ENCODE measurements at places on chromosomes 1 and 21.

- no peak for DNase-seq
These were observed 62.5 kb downstream of the ADAMTS1 start for GRCh38 chr21:26782747-26783146.

GRCh38 chr1:183633676-183634343 is 1.8 kb downstream of the ARPC5 start:
- DNase-seq = peak; percentile 27

- DNase-seq = no peak
These were observed 91.4 kb downstream of the GPR161 start for GRCh38 chr1:168045311-168045710.

DNA sequence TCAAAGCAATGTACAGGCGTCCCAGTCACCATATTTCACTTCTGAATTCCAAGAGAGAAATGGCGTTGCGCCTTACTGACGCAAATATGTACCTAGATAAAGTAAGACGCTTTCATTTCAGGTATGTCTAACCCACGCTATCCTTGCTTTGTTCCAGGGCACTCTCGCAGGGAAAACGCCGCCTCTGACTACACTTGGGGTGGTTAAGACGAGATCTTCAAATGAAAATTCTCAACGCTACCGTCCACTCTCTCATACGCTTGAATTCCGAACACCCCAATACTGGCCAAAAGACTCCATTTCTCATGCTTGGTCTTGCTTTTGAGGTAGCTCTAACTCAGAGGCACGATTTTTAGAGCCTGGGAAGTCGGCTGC is 736 bp upstream of the ZMPSTE24 start:
- DNase-seq = no peak

- no peak for DNase-seq
These were observed 56.4 kb downstream of the ETS2 start for GRCh38 chr21:38861989-38862683.

GRCh38 chr1:229953736-229954326 is 113.2 kb upstream of the GALNT2 start:
- no peak for DNase-seq

- peak; percentile 28 for DNase-seq
These were observed 28.1 kb downstream of the RNF187 start for GRCh38 chr1:228515200-228515834.

- no peak for DNase-seq
These were observed 9.5 kb upstream of the SLFNL1 start for GRCh38 chr1:41030872-41031616.

- DNase-seq = no peak
These were observed 13.3 kb downstream of the PLPPR5 start for GRCh38 chr1:98991127-98992012.

DNA sequence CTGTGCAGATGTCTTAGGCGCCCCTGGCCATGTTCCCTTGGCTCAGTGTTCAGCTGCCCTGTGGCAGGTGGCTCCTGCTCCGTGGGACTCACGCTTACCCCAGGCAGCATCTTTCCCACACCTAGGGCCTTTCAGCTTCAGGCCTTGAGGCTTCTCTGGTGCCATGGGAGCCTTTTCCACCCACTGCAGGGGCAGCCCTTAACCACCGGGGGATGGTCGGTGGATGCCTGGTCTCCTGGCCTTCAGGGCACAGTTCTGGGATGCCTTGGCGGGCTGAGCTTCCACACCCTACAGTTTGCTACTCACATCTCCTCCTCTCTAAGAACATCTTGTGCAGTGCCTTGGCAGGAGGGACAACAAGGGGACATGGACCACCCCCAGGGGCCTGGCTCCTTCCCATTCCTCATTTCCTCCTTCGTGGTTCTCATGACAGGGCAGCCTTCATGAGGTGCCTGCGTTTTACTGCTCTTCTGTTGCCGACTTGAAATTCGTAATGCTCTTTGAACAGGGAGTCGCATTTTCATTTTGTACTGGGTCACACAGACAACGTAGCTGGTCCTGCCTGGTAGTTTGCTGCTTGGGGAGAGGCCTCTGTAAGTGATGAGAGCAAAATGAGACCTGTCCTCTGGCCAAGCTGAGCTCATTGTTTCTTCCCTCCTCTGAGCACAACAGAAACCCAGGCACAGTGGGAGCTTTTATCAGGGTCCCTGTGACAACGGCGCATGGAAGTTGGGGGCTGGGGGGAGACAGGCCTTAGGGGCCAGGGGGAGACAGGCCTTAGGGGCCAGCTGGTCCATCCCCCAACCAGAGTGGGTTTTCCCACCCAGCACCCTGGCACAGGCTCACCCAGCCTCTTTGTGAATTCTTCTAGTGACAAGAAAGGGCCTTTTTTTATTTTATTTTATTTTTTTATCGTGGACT is 62.0 kb upstream of the NEK2 start:
- no peak for DNase-seq

DNA sequence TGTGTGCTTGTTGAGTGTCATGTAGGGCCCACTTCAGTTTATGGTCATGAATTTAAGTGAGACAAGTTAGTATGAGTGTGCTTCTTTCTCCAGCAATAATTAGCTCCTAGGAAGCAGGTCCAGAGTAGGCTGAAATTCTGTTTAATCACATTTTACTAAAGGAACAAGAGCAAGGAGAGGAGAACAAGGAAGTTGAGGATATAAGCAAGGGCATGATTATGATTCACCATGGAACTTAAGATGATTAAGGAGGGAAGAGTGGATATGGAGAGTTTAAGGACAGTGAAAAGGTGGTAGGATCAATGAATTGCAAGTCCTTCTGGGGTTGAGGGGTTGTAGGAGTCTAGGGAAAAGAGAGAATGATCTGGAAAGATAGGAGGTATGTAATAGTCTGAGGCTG is 3.1 kb upstream of the DIPK1A start:
- no peak for DNase-seq

DNA sequence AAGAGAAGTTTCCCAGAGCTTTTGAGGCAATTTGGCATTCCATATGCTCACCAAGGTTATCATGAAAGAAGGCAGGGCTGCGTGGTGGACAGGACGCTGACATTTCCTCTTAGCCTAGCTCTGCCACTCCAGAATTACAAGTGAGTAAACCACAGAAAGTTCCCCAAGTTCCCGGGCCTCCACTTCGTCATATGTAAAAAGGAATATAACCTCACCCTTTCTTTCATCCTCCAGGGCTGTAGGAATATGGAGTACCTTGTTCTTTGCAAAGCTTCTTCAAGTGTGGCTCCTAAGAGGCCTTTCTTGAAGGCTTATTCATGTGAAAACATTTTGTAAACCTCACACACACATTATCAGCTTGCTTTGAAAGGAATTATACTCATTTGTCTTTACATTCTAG is 210.2 kb downstream of the GREM2 start:
- DNase-seq = no peak

GRCh38 chr1:114011796-114012195 is 32.5 kb downstream of the OLFML3 start:
- no peak for DNase-seq

- no peak for DNase-seq
These were observed 22.3 kb upstream of the MOB3C start for GRCh38 chr1:46638921-46639320.

GRCh38 chr1:230869500-230869899 is 1.2 kb upstream of the C1orf198 start:
- DNase-seq = no peak

DNA sequence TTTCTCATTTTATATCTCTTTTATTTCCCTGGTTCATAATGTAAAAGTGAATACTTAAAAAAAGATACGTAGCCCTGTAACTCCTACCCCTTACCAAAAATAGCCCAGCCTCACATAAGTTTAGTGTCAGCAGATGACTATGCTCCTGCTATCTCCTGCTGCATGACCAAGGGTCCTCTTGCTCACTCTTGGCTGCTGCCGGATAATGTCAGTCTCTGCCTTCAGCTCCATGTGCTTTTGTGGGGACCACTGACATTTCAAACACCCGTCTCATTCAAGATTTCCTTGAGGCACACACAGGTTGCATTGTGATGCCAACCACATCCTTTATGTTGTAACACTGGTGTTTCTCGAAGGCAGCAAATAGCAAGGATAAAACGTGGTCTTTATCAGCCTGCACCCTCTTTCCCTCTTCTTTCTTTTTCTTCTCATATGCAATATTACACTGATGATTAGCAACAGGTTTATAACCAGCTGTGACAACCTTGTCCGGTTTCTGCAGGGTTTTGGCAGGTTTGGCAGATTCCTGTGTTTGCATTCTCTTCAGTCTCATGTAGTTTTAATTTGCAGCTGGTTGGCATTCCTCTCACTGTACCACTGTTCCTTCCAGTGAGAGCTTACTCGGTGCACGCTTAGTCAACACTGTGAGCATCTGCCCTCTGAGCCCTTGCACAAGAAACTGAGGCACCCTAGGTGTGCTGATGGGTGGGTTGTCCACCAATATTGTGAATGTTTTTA is 62.2 kb downstream of the ZNF684 start:
- DNase-seq = no peak

DNA sequence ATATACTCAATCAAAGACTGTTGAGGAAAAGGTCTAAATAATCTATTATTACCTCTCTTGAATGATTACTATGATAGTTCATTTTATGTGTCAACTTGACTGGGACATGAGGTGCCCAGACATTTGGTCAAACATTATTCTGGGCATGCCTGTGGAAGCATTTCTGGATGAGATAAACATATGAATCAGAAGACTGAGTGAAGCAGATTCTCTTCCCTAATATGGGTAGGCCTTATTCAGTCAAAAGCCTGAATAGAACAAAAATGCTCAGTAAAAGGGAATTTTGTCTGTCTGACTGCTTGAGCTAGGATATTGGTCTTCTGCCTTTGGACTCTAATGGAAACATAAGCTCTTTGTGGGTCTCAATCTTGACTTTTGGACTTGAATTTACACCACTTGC is 73.3 kb upstream of the SOX13 start:
- DNase-seq = no peak

DNA sequence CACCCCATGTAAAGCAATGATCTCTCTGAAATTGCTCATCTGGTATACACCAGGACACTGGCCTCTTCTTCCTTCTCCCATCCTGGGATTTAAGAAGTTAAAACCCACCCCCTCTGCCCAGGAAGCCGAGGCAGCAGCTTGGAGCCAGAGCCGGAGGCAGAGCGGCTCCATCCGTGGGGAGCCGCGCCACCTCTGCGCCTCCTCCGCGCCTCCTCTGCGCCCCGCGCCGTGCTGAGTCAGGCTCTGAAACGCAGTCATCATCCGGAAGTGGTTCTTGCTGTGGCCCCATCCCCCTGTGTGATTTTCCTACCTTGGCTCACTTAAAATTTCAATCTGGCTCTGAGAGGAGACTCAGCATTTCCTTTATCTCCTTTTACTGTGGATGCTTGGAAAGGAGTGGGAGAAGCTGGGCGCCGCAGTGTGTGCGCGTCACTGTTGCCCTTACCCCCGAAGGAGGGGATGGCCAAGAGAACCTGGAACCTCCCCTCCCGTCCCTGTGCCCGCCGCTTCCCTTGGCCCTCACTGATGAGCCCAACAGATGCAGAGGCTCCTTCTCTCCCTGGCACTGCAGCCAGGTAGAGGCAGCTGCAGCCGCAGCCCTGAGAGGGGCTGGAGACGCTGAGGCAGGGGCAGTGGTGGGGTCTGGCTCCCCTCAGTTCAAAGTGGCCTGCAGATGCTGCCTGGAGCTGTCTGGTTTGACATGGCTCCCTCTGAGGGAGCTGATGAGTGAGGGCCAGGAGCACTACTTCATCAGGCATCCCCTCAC is 15.3 kb upstream of the NPHP4 start:
- DNase-seq = no peak

DNA sequence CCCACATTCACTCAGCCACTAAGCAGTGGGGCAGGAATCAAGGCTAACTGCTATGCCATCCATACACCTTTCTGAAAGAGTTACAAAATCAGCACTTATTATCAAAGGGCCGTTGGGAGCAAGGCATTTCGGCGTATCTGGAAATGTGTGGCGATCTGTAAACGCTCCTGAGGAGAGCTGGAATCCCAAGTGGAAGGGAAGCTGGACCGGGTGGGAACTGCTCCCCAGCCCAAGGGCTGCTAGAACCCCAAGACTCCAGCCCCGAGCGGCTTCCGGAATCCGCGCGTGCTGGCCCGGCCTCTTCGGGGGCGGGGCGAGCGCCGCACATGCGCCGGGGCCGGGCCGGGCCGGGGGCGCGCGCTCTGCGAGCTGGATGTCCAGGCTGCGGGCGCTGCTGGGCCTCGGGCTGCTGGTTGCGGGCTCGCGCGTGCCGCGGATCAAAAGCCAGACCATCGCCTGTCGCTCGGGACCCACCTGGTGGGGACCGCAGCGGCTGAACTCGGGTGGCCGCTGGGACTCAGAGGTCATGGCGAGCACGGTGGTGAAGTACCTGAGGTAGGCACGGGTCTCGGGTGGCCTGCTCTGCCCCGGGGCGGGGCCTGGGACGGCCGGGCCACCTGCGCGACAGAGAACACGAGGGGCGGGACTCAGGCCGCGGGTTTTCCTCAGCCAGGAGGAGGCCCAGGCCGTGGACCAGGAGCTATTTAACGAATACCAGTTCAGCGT is at the start of gene NAXE:
TSS of gene NAXE (plus strand) at position 345 of the 726 bp plus-strand sequence. CDS start at position 374, 29 bp downstream.
- DNase-seq = peak; percentile 62

DNA sequence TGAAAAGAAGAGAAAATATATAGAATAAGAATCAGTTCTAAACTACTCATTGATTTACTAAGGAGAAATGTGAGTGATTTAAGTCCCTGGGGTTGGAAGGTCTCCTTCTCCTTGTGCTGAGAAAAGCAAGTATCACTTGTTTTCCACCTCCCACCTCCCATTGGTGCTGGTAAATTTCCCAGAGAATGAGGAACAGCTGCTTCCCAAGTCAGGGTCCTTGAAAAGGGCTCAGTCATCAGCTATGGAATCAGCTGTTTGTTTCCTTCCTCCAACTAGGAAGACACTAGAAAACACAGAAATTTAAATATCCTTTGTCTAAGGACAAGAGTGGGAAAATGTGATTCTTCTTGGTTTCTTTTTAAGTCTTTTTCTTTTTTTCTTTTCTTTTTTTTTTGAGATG is 131.3 kb upstream of the C1orf21 start:
- DNase-seq = no peak

- DNase-seq = no peak
These were observed 5.3 kb downstream of the TIE1 start for GRCh38 chr1:43305926-43306687.

DNA sequence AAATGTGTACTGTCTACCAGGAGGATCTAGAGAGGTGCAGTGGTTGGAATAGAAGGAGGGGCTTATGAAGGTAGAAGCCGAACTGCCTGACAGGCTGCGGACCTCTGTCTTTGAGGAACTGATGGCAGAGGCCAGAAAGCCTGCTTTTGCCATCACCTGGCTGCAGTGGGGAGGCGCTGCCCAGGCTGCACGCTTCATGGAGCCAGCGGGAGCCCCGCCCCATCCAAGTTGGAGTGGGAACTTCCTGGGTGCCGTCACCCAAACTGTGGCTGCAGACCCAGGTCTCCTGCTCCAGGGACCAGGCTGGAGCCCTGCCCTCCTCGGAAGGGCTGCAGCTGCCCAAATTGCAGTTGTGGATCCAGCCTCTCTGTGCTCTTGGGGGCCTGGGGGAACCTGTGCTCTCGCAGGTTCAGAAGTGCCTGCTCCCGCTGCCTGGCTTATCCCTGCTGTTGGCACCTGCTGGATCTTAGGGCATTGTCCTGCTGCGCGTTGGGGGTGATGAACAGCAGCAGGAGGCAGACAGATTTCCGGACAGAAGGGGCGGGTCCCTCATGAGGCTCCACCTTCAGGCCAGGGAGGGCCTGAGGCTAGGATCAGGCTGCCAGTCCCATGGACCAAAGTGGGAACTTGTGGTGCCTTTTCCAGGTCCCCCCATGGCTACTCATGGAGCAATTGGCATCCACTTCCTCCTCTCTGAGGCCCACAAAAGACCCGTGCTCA is 118.0 kb upstream of the PLPPR4 start:
- DNase-seq = no peak

GRCh38 chr1:183180218-183180617 is 5.8 kb upstream of the LAMC2 start:
- DNase-seq = no peak
